ENCODE measurements at places on chromosomes 16 and 17.

- H3K27ac ChIP-seq = no peak overlapping the region
- no peaks in the 10 kb centered on the region for H3K36me3 ChIP-seq
- no peaks in the 10 kb centered on the region for H3K27me3 ChIP-seq
- no peak overlapping the region for H3K4me3 ChIP-seq
- DNase-seq = no peak
Observed at GRCh38 chr17:36112572-36112971, 8.9 kb downstream of the CCL4 start.

- no peaks in the 10 kb centered on the region for H3K27me3 ChIP-seq
- peaks cover 26% of the 10 kb centered on the region for H3K36me3 ChIP-seq
- H3K4me3 ChIP-seq = no peak overlapping the region
- DNase-seq = no peak
- H3K27ac ChIP-seq = peak overlapping the region; percentile 73
Observed at GRCh38 chr16:84893467-84893848, 73.7 kb downstream of the CRISPLD2 start.

GRCh38 chr17:43327421-43327820 lies 71.4 kb upstream of the ARL4D start:
- H3K27ac ChIP-seq = no peak overlapping the region
- no peaks in the 10 kb centered on the region for H3K27me3 ChIP-seq
- no peaks in the 10 kb centered on the region for H3K36me3 ChIP-seq
- H3K4me1 ChIP-seq = no peaks in the 10 kb centered on the region

DNA sequence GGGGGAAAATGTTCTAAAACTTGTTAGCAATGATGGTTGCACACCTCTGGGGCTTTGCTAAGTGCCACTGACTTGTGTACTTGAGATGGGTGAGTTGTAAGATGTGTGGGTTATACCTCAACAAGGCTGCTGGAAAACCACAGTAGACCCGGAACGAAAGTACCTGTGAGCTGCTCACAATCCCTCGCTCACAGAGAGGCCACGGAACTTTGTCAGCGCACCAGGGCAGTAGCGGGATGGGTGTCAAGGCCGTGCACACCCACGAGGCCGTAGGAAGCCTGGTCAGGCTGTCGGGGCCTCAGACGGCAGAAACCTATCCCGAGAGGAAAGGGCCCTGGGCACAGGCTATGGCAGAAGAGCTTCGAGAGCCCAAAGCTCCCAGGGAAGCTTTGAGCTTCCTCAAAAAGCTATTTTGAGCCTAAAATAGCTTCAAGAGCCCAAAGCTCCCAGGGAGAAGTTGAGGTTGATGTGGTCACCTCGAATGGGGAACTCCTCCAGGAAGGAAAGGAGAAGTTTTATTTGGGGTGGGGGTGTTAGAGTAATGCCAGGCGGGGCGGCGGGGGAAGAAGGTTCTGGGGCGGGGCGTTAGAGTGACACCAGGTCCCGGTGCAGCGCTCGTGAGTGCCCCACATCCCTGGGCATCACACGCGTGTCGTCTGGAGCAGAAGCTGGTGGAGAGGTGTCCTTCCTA lies 19.0 kb downstream of the CBFA2T3 start:
- peak; percentile 67 for DNase-seq
- H3K27me3 ChIP-seq = no peaks in the 10 kb centered on the region
- peaks cover 19% of the 10 kb centered on the region for H3K4me1 ChIP-seq

GRCh38 chr16:77402672-77403071 lies 32.2 kb downstream of the ADAMTS18 start:
- H3K4me3 ChIP-seq = no peak overlapping the region
- H3K27ac ChIP-seq = no peak overlapping the region
- no peaks in the 10 kb centered on the region for H3K27me3 ChIP-seq
- no peaks in the 10 kb centered on the region for H3K4me1 ChIP-seq

DNA sequence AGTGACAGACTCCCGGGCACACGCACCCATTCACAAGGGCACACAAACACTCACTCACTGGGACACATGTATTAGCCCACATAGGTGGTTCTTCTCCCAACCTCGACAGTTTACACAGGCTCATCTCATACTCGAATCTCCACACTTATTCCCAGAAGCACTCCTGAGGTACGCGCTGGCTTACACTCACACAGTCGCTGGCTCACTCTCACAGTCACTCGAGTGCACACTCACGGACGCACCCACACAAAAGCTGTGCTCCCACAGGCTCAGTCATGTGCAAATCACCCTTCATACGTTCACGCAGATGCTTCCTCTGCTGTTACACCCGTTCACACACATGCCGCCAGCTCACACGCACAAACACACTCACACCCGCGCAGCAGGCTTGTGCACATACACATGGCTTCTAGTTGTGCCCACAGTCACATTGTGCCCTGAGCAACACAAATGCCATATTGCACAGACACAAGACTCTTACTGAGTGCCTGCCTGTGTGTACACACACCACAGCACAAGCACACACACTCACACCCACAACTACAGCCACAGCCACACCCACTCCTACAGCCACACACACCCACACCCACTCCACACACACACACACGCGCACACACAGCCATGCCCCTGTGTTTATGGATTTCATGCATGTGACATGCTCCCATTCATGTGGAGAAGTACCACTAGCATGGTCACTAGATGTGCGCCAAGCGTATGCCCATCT lies 8.4 kb upstream of the PRR29 start:
- no peaks in the 10 kb centered on the region for H3K27me3 ChIP-seq
- H3K27ac ChIP-seq = peak overlapping the region; percentile 10
- no peak overlapping the region for H3K4me3 ChIP-seq
- no peak for DNase-seq
- peaks cover 37% of the 10 kb centered on the region for H3K4me1 ChIP-seq
- H3K36me3 ChIP-seq = no peaks in the 10 kb centered on the region

- H3K4me1 ChIP-seq = peaks cover 13% of the 10 kb centered on the region
- DNase-seq = peak; percentile 30
- H3K27ac ChIP-seq = no peak overlapping the region
- H3K4me3 ChIP-seq = no peak overlapping the region
Observed at GRCh38 chr17:6894206-6894528, 62.6 kb upstream of the TEKT1 start.

GRCh38 chr16:64948056-64948455 lies 173.8 kb downstream of the CDH11 start:
- no peak overlapping the region for H3K27ac ChIP-seq
- no peak for DNase-seq
- H3K36me3 ChIP-seq = no peaks in the 10 kb centered on the region
- no peaks in the 10 kb centered on the region for H3K4me1 ChIP-seq

GRCh38 chr16:19843371-19843770 lies 41.3 kb downstream of the GPRC5B start:
- no peaks in the 10 kb centered on the region for H3K36me3 ChIP-seq
- no peak overlapping the region for H3K4me3 ChIP-seq
- H3K4me1 ChIP-seq = no peaks in the 10 kb centered on the region
- no peak overlapping the region for H3K27ac ChIP-seq

- no peaks in the 10 kb centered on the region for H3K36me3 ChIP-seq
- H3K27ac ChIP-seq = peak overlapping the region; percentile 63
- peaks cover 47% of the 10 kb centered on the region for H3K27me3 ChIP-seq
- peaks cover 12% of the 10 kb centered on the region for H3K4me1 ChIP-seq
- H3K4me3 ChIP-seq = peak overlapping the region; percentile 51
Observed at GRCh38 chr17:72122010-72122764, 1.4 kb downstream of the SOX9 start.

- no peaks in the 10 kb centered on the region for H3K4me1 ChIP-seq
- H3K36me3 ChIP-seq = no peaks in the 10 kb centered on the region
- no peaks in the 10 kb centered on the region for H3K27me3 ChIP-seq
- H3K27ac ChIP-seq = no peak overlapping the region
- no peak for DNase-seq
Observed at GRCh38 chr17:9299695-9300094, 275.9 kb downstream of the STX8 start.

GRCh38 chr16:50096791-50097190 lies 31.0 kb downstream of the HEATR3 start:
- H3K4me1 ChIP-seq = no peaks in the 10 kb centered on the region
- no peak overlapping the region for H3K27ac ChIP-seq
- no peak for DNase-seq

- H3K4me1 ChIP-seq = no peaks in the 10 kb centered on the region
- no peak for DNase-seq
- no peak overlapping the region for H3K27ac ChIP-seq
- H3K27me3 ChIP-seq = no peaks in the 10 kb centered on the region
- H3K36me3 ChIP-seq = no peaks in the 10 kb centered on the region
- H3K4me3 ChIP-seq = no peak overlapping the region
Observed at GRCh38 chr16:4208341-4208751, 33.5 kb downstream of the SRL start.

- H3K4me3 ChIP-seq = no peak overlapping the region
- H3K36me3 ChIP-seq = no peaks in the 10 kb centered on the region
- peaks cover 9% of the 10 kb centered on the region for H3K4me1 ChIP-seq
- H3K27ac ChIP-seq = no peak overlapping the region
Observed at GRCh38 chr16:88306860-88307545, 75.8 kb upstream of the ZNF469 start.

DNA sequence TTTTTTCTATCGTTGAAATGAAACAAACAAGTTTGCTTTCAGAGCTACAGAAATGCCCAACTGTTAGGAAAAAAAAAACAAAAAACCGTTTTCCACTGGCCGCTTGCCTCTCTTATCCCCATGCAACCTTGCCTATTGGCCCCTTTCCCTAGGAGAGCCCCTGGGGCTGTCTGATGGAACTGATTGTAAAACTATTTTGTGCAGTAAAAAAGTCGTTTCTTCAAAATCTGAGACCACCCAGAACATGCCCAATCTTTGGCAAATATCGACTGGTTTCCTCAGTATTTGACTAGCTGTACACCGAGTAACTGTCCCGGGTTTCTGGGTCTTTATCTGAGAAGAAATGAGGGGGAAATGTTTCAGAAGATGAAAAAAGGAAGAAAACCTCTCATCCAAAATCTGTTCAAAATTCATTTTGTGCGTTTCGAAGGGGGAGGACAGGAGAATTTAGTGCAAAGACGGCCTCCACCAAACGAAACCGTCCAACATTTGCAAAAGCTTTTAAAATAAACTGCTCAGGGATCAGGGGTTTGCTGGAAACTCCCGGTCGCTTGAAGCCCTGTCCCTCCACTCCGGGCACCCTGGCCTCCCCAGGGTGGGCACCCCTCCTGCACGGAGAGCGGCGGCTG lies 1.1 kb upstream of the GNAO1 start:
- H3K36me3 ChIP-seq = no peaks in the 10 kb centered on the region
- no peak overlapping the region for H3K4me3 ChIP-seq
- H3K27me3 ChIP-seq = peaks cover 37% of the 10 kb centered on the region
- no peak for DNase-seq

DNA sequence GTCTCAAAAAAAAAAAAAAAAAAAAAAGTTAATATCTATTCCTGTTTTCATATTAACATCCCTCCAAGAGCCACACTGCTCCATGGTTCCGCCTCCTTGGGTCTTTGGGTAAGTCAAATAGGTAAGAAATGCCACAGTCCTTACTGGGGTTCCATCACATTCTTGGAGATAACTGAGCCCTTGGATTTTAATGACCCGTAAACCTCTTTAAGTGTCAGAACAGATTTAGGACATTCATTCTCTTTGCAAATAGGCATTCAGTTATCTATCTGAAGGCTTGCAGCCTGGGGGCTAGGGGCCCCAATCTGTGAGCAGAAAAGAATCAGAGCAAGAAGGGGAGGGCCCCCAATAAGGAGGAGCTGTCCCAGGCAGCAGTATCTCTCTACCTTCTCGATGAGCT lies 28.0 kb downstream of the MYH13 start:
- no peak for DNase-seq
- H3K4me1 ChIP-seq = no peaks in the 10 kb centered on the region
- H3K27ac ChIP-seq = no peak overlapping the region
- H3K27me3 ChIP-seq = no peaks in the 10 kb centered on the region

- H3K27ac ChIP-seq = no peak overlapping the region
- H3K4me3 ChIP-seq = no peak overlapping the region
- H3K36me3 ChIP-seq = no peaks in the 10 kb centered on the region
- no peaks in the 10 kb centered on the region for H3K4me1 ChIP-seq
- no peaks in the 10 kb centered on the region for H3K27me3 ChIP-seq
- no peak for DNase-seq
Observed at GRCh38 chr16:63018581-63019223, 982.5 kb upstream of the CDH8 start.

- H3K27me3 ChIP-seq = no peaks in the 10 kb centered on the region
- no peak overlapping the region for H3K4me3 ChIP-seq
- H3K36me3 ChIP-seq = no peaks in the 10 kb centered on the region
- H3K4me1 ChIP-seq = peaks cover 65% of the 10 kb centered on the region
Observed at GRCh38 chr16:57530104-57530521, 6.3 kb downstream of the CCDC102A start.

GRCh38 chr16:72815348-72816318 lies 232.3 kb downstream of the ZFHX3 start:
- no peaks in the 10 kb centered on the region for H3K4me1 ChIP-seq
- H3K36me3 ChIP-seq = peaks cover 7% of the 10 kb centered on the region
- no peak overlapping the region for H3K4me3 ChIP-seq
- DNase-seq = no peak
- H3K27ac ChIP-seq = no peak overlapping the region
- no peaks in the 10 kb centered on the region for H3K27me3 ChIP-seq

DNA sequence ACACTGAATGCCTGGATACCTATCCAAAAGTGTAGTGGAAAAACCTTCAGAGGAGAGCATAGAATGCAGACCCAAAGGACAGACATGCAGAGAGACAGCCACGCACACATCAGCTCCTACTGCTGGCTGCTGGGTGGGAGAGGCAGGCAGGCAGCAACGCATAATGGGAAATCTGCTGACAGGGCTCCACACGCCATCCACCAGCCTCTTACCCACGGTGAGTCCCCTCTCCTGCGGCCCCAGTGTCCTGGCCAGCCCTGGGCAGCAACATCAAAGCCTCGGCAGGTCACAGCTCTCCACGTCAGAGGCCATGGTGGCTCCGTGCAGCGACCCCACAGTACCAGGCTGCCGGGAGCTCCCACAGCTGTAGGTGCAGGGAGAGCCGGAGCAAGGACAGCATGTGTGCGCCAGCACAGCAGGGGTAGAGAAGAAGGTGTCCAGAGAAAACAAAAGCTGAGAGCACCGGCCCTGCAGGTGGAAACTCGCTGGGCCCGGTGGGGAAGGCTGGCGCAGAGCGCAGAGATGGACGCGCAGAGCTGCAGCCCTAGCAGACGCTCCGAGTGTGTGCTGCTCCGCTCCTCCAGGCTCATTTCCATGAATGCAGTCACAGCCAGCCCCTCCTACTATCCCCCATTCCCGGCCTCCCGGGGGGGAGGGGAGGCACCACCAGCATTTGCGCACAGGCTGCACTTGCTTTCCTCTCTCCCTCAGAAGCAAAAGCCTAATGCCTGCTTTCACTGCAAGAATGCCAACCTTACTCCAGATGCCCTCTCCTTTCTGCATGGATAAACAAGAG lies 58.9 kb downstream of the CYTH1 start:
- peaks cover 59% of the 10 kb centered on the region for H3K4me1 ChIP-seq
- H3K36me3 ChIP-seq = peaks cover 3% of the 10 kb centered on the region
- DNase-seq = no peak
- H3K27ac ChIP-seq = no peak overlapping the region
- no peak overlapping the region for H3K4me3 ChIP-seq
- no peaks in the 10 kb centered on the region for H3K27me3 ChIP-seq

- peak overlapping the region; percentile 86 for H3K27ac ChIP-seq
- no peaks in the 10 kb centered on the region for H3K36me3 ChIP-seq
- H3K27me3 ChIP-seq = no peaks in the 10 kb centered on the region
- peak overlapping the region; percentile 64 for H3K4me3 ChIP-seq
- peak; percentile 58 for DNase-seq
Observed at GRCh38 chr17:489758-490329, 137.2 kb upstream of the RPH3AL start.

All from upper lobe of left lung (tissue), 6 donors.